ENCODE measurements at places on chromosomes 3 and 15. TPM values are rescaled to one million over a fixed set of nuclear protein-coding genes. Genes with fewer than 3 reads are reported as not detected.

DNA sequence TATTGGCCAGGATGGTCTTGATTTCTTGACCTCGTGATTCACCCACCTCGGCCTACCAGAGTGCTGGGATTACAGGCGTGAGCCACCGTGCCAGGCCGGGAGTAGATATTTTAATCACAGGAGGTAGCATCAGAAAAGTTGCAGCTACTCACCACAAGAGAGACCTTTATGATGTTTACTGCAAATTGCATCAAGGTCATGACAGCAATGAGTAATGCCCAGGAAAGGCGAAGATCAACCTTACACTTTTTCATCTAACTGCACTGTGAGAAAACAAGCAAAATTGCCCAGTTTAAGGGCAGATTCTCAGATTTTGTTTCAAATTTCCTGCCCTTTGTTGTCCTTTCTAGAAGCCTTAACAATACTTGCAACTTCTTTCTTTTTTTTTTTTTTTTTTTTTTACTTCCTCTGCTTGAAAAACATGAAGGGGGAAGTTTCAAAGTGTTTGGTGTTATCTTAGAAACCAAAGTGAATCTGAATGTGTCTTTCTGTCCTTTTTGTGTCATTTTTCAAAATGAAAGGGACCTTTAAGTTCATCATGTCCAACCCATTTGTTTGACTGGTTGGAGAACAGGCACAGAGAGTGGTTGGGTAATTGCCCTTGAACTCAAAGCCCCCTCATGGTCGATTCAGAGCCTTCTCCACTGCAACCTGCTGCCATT lies 25.0 kb downstream of the TGFBR2 start:
- DNase-seq, result no peak

Gene CLSTN2
- total RNA-seq, result 9.5 TPM

GRCh38 chr15:72205896-72206676 lies 8.5 kb upstream of the GRAMD2A start:
- DNase-seq, result no peak

Gene SLITRK3
- 29.3 TPM for total RNA-seq

- DNase-seq, result no peak
These were observed 3.8 kb downstream of the TIPARP start for GRCh38 chr3:156678197-156678596.

GRCh38 chr3:64551697-64552096 lies 136.1 kb downstream of the ADAMTS9 start:
- DNase-seq, result peak; percentile 84

DNA sequence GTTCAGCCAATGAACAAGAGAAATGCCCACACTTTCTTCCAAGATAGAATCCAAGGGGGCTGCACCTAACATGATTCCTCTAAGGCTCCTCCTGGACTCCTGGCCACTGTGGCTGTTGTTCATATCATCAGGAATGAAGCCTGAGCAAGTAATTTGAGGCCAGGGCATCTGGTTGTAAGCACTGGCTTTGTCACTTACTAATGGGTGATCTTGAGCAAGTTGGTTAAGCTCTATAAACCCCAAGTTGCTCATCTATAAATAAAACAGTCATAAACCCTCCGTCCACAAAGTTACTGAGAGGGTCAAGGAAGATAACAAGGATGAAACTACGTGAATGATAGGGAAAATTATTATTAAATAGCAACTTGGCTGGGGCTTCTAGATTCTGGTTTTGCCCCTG lies 58.3 kb downstream of the CDC25A start:
- DNase-seq, result no peak

Gene SHF
- total RNA-seq, result 13.2 TPM

Gene CHMP2B
- total RNA-seq, result 32.6 TPM

GRCh38 chr3:11096266-11097139 lies 57.8 kb upstream of the HRH1 start:
- no peak for DNase-seq
